LoVo (cell line): ENCODE measurements at places on chromosomes 6 and 20.

GRCh38 chr6:52964318-52964717, 30.8 kb downstream of the GSTA4 start:
- DNase-seq, result no peak

- no peak for DNase-seq
Observed at GRCh38 chr6:111741177-111741952, 131.9 kb downstream of the FYN start.

DNA sequence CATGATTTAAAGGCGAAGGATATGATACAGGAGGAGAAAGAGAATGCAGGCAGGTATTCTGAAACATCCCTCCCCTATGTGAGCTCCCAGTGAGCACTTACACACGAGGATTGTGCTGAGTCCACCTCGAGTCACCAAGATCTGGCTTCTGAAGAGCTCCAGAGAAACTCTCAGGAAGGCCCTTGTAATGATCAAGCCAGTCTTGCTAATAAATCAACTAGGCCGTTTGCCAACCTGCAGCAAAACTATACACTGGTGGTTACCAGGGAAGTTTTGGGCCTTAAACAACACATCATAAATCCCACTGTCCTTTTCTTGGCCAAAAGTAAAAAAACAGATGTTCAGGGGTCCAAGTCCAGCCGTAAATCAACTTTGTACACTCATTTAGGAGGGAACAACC, 79.2 kb downstream of the STXBP5 start:
- no peak for DNase-seq

DNA sequence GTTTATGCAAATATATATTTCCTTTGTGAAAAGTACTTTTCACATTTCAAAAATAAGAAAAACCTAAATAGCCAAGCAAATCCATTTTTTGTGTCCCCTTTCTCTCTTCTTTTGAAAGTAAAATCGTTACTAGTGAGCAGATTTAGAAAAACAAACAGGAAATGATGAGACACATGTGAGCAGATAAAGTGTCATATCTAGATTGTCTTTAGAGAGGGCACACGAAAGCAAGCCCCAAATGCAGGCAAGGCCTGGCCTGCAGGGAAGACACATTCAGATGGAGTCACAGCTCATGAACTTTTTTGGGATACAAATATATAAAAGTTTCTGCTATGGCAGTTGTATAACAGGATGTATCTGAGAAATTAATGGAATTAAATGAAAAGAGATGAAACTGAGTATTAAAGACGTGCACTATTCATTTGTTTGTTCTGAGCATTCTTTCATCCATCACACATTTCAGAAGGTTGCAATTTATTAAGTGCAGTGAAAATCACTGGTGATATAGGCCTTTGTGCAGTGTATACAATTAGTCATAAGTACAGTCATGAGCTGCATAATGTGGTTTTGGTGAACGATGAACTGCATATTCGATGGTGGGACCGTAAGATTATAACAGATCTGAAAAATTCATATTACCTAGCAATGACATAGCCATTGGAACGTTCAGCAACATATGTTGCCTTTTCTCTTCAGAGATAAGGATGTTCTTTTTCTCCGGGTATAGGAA, 101.4 kb downstream of the PACRG start:
- no peak for DNase-seq

GRCh38 chr6:67331304-67331703, 1303.8 kb upstream of the ADGRB3 start:
- DNase-seq, result no peak

DNA sequence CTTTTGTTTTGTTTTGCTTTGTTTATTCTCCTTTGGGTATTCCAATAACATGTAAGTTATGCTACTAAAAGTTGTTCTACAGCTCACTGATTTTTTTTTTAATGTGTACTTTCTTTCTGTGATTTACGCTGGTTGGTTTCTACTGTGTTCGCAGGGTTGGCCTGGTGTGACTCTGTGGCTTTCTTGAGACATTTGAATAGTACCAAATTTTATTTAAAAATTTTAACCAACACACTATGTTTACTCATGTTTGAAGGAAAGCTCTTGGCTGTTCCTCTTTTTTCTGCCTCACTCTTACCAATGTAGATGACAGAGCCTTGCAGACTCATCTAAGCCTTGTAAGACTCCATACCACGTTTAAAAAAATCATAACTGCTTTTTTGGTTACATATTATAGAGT, 1784.9 kb upstream of the DEFB115 start:
- DNase-seq, result no peak

DNA sequence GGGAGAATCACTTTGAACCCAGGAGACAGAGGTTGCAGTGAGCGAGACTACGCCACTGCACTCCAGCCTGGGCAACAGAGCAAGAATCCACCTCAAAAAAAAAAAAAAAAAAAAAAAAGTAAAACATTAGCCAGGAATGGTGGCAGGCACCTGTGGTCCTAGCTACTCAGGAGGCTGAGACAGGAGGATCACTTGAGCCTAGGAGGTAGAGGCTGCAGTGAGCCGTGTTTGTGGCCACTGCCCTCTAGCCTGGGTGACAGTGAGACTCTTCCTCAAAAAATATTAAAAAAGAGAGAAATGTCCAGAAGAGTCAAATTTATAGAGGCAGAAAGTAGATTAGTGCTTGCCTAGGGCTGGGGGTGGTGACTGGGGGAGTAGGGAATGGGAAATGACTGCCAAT, 6.8 kb upstream of the PIGU start:
- no peak for DNase-seq

DNA sequence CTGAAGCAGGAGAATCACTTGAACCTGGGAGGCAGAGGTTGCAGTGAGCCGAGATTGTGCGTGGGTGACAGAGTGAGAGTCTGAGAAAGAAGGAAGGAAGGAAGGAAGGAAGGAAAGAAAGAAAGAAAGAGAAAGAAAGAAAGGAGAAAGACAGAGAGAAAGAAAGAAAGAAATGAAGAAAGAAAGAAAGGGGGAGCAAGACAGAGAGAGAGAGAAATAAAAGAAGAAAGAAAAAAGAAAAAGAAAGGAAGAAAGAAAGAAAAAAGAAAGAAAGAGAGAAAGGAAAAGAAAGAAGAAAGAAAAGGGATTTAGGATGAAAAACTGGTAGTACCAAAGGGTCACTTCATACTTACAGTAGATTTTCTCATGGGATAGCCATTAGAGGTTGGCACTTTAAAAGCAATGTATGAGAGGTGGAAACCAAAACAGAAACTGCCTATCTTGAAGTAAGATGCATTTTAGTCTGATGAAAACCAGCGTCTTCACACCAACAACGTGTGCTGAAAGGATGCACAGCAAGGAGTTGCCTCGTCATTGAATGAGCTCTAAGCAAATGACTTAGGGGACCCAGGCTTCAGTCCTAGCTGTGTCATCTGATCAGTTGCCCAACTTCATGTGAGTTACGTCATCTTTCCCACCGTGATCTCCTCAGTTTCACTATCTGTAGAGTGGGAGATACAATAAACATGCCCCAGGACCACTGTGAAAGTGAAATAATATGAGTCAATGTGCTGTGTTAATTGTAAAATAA, 133.9 kb upstream of the NEDD9 start:
- DNase-seq, result no peak

DNA sequence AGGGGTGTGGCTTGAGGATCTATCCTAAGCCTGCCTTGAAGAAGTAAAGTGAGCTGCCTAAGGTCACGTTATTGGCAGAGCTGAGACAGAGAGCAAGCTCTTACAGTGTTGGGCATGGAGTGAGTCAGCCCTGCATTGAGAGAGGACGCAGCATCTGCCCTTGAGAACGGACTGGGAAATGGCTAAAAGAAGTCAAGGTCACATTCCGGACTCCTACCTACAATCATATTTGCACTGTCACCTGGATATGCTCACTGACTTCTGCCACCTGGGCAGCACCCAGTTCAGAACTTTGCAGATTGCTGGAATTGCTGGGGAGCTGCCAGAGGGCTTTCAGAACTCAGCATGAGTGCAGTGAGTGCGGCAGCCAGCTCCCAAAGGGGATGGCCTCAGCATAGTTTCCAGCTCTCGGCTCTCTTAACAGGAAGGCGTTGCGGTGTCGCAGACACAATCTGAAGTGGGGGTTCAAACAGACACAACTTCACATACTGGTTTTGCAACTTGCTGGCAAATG, 199.3 kb upstream of the SGK1 start:
- no peak for DNase-seq

- no peak for DNase-seq
Observed at GRCh38 chr6:35573495-35574110, 60.9 kb upstream of the TULP1 start.

DNA sequence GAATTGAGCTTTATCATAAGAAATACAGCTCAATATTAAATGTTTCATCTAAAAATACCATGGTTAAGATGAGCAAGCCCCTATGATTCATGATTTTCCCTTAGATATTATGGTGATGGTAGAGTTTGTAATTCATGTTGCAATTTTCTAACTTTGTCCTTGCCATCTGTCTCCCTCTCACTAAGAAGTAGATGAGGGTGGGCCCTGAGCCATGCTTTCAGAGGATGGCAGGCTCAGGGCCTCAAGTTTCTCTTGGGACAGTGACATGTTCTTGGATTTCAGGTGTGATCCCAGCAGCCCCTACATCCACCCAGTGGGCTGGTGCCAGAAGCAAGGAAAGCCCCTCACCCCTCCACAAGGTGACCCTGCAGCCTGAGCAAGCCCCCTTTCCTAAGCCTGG, 25.6 kb downstream of the L3MBTL1 start:
- DNase-seq, result no peak

DNA sequence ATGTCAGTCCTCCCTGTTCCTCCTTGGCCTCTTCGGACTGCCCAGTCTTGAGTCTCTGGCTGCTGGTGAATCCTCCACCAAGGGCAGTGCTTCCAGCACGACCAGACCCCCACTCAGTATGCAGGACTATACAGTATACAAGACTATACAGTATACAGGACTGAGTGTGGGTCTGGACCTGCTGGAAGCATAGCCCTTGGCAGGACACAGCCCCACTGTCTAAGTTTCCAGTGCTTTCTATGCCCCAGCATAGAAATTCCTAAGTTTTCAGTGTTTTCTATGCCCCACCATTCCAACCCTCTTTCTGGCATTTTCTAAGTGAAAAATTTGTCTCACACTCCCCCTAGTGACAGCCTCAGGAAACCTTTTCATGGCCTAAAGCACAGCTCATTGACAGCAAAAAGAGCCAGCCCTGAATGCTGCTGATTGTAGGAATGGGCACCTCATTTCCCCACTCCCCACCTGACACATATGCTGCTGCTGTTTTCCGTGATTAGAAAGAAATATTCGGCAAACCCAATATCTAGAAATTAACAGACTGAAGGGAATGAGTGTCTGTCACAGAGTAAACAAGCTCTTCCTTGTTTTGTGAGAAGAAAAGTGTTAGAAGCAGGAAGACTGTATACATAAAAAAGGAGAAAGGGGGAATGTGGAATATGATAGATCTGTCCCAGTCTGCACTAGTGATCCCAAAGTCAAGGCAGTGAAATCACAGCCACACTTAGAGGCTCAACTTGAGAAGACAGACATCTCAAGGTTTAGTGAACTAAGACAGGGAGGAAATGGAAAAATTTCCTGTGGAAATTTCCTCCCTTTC, 206.9 kb downstream of the IBTK start:
- peak; percentile 43 for DNase-seq

GRCh38 chr6:145954985-145955384, 9.2 kb downstream of the SHPRH start:
- no peak for DNase-seq

- DNase-seq, result no peak
Observed at GRCh38 chr20:15708984-15709598, 864.2 kb downstream of the KIF16B start.

GRCh38 chr20:12924126-12924525, 84.6 kb upstream of the SPTLC3 start:
- DNase-seq, result no peak

DNA sequence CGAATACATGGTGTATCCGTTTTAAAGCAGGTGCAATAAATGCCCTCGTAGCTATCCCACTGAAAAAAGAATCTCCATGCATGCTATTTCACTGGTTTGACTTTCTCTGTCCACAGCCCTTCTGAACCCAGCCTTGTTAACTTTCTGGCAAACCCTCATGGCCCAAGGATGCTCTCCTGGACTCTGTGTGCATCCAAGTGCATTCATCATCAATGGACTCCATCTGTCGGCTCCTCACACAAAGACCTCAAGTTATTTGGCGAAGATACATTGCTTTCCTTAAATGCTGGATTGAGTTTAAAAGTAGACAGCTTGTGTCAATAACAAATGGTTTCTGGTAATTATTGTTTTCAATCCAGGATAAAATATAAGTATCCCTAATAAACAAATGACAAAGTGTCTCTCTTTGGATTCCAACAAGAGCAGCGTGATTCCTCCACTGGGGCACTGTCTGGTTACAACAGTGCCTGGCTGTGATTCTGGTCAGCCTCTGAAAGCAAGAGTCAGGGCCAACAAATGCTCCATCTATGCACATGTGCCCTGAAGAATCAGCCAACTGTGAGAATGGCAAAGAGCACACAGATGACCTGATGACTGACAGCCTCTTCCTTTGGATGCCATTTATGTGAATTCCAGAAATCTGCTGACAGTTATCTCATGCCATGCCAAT, 55.7 kb downstream of the FYN start:
- DNase-seq, result no peak

GRCh38 chr6:15194453-15194852, 51.4 kb upstream of the JARID2 start:
- no peak for DNase-seq

GRCh38 chr20:38083338-38084048, 49.9 kb downstream of the RPRD1B start:
- no peak for DNase-seq

- peak; percentile 41 for DNase-seq
Observed at GRCh38 chr6:6466967-6467761, 121.4 kb upstream of the LY86 start.

DNA sequence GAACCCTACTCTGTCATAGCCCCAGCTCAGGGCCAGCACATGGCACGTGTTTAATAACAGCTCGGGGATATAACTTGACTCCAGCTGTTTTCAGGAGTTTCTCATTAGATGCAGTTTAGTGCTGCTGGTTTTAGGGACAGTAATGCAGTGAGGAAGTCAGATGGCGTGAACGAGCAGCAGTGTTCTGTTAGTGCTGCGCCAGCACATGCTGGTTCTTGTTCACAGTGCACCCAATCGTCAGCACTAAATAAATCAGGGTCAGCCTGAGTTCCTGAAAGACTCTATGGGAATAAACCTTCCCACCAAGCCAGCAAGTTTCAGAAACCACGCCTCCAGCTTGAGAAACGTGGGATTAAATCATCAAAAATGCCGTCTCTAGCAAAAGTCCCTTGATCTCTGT, 235.9 kb upstream of the SUPT3H start:
- no peak for DNase-seq

- peak; percentile 69 for DNase-seq
Observed at GRCh38 chr6:46491201-46491627, at the start of gene RCAN2. Gene RCAN2 (minus strand): TSS chr6:46491449.
